Inflammatory macrophage treated with lipopolysaccharide for 1 hour (primary cell): ENCODE measurements at places on chromosomes 13 and 19.

DNA sequence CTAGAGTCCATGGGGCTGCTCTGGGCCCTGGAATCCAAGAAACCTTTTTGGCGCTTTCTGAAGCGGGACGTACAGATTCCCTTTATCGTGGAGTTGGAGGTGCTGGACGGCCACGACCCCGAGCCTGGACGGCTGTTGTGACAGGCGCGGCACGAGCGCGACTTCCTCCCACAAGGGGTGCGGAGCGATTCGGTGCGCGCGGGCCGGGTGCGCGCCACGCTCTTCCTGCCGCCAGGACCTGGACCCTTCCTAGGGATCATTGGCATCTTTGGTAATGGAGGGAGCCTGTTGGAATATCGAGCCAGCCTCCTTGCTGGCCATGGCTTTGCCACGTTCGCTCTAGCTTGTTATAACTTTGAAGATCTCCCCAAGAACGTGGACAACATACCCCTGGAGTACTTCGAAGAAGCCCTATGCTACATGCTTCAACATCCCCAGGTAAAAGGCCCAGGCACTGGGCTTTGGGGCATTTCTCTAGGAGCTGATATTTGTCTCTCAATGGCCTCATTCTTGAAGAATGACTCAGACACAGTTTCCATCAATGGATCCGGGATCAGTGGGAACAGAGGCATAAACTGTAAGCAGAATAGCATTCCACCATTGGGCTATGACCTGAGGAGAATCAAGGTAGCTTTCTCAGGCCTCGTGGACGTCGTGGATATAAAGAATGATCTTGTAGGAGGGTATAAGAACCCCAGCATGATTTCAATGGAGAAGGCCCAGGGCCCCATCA lies 3.5 kb upstream of the ZFP82 start:
- DNase-seq: no peak

DNA sequence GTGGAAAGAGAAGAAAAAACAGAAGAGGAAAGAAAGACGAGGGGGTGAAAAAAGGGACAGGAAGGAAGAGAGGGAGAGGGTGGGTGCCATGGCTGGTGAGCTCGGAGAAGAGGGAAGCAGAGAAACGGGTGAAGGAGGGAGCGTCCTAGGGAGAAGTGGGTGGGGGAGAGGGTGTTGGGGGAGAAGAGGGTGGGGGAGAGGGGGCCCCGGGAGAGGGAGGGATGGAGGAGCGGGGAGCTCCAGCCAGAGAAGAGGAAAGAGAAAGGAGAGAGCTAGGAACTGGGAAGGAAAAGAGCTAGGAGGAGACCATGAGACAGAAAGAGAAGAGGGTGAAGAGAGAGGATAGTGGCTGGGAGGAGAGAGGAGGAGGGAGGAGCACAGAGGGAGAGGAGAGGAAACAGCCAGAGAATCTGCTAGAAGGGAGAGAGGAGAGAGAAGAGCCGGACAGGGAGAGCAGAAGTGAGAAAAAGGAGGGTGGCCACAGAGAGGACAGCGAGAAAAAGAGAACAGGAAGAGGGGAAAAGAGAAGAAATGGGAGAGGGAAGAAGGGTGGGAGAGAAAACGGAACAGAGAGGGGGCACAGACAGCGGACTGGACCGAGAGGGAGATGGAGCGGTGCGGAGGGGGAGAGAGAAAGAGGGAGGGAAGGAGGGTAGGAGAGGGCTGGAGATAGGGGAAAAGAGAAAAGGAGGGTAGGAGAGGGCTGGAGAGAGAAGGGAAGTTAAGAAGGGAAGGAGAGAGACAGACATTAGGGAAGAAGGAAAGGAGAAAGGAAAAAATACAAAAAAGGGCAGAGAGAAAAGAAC lies 11.9 kb upstream of the GARIN5A start:
- DNase-seq: no peak

DNA sequence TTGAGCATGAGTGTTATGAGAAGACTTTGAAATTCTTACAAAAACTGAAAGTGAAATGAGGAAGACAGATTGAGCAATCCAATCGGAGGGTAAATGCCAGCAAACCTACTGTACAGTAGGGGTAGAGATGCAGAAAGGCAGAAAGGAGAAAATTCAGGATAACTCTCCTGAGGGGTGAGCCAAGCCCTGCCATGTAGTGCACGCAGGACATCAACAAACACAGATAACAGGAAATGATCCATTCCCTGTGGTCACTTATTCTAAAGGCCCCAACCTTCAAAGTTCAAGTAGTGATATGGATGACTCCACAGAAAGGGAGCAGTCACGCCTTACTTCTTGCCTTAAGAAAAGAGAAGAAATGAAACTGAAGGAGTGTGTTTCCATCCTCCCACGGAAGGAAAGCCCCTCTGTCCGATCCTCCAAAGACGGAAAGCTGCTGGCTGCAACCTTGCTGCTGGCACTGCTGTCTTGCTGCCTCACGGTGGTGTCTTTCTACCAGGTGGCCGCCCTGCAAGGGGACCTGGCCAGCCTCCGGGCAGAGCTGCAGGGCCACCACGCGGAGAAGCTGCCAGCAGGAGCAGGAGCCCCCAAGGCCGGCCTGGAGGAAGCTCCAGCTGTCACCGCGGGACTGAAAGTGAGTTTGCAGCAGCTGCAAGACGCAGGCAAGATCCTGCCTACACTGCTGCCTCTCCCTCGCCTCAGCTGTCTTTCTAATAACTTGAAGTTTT lies at the start of gene TNFSF13B:
TSS of gene TNFSF13B (plus strand) at position 118 of the 728 bp plus-strand sequence. CDS start at position 296, 178 bp downstream.
- DNase-seq: peak; percentile 96

- DNase-seq: no peak
Observed at GRCh38 chr19:21611659-21612402, 106.4 kb downstream of the ZNF429 start.

DNA sequence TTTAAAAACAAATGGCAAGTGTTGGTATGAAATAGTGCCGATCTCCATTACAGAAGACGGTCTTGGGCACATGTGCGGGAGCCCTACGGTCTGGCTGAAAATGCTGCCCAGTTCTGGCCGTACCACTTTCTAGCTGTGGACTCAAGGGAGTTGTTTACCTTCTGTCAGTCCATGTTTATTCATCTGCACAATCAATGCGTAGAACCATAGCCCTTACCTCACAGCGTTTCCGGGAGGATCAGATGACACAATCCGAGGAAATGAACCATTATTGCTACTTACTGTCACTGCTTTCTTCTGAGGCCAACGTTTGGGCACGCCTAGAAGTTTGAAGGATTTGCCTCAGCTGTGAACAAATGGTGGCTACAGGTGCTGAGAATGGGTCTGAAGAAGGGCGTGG lies 31.2 kb downstream of the GADD45B start:
- peak; percentile 66 for DNase-seq

DNA sequence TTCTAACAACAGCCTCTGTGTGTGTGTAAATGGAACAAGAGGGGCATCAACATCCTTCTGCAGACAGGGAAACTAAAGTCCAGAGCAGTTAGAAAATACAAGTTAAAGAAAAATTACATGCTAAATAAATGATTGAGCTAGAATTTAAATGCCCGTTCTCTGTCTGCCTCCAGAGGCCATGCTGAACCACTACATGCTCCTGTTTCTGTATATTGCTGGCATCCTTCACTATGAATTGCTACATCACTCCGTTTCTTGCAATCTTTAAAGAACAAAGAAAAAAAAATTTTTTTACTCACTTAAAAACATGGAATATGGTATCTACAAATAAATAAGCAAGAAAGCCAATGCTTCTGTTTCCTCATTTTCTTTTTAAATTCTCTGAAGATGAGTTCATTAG lies 47.9 kb downstream of the DCT start:
- no peak for DNase-seq

DNA sequence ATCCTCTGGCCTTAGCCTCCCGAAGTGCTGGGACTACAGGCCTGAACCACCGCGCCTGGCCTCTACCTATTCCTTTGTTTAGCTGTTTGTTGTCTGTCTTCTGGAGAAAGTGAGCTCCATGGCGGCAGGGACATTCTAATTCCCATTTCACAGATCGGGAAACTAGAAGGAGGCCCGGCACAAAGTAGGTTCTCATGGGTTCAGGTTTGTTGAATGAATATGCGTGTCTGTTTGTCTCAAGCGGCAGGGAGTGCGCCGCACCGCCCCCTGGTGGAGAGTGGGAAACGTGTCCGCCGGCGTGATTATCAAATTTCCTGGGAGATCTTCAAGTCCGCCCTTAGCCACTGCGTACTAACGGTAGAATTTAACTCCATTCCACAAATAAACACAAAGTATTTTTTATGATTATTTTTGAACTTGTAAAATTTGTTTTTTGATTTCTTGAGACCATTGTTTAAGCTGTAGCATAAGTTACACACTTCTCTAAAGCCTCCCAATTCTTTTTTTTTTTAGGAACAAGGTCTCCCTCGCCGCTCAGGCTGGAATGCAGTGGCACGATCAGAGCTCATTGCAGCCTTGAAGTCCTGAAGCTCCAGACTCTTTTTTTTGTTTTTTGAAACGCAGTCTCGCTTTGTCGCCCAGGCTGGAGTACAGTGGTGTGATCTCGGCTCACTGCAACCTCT lies 8.9 kb upstream of the CCDC9 start:
- peak; percentile 57 for DNase-seq

DNA sequence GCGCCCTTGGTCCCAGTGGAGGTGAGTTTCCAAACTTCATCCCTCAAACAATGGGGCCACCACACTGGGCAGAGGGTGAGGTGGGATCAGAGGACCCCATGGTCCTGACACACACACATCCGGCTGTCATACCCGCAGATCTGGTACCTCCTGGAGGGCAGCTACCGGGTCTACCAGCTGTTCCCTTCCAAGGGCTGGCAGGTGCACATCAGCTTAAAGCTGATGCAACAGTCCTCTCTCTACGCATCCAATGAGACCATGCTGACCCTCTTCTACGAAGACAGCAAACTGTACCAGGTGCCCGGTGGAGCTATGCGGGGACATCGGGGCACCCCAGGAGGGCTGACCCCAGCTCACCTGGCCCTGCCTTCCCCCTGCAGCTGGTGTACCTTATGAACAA lies 14.0 kb upstream of the PSMD8 start:
- DNase-seq: no peak
